ENCODE measurements at places on chromosomes 6 and 20.
A peak's percentile ranks its signal among the peaks of the same experiment; 100 is the strongest.

GRCh38 chr6:5851261-5851757 is 155.4 kb downstream of the NRN1 start:
- DNase-seq = peak; percentile 27

DNA sequence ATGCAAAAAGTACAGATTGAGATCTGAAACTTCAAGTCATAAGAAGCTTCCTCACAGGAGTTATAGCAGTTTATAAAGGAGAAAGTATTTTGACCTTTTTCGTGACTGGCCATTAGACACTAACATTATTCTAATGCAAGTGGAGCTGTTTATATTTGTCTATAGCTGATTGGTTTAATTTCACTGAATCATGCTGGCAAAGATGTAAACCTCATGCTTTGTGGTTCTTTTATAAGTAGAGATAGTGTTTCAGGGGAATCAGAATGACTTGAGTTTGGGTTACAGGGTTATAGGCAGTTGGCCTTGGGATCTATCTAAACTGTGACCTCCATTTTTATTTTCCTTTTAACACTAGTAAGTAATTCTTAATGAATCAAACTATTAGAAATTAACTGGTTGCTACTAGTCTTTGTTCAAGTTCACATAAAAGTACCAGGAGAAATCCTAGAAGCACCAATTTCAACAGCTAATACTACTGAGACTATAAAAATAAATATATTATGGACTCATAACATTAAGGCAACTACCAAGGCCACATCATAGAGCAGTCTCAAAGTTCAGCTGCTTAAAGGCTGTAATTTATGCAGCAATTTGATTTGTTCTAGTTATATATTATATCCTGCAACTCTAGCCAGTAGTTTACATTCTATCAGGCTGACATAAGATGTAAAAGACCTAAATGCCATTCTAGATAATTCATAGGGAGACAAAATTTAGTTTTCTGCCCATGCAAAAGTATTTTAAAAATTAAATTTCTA is 94.0 kb downstream of the RNGTT start:
- DNase-seq = peak; percentile 11

DNA sequence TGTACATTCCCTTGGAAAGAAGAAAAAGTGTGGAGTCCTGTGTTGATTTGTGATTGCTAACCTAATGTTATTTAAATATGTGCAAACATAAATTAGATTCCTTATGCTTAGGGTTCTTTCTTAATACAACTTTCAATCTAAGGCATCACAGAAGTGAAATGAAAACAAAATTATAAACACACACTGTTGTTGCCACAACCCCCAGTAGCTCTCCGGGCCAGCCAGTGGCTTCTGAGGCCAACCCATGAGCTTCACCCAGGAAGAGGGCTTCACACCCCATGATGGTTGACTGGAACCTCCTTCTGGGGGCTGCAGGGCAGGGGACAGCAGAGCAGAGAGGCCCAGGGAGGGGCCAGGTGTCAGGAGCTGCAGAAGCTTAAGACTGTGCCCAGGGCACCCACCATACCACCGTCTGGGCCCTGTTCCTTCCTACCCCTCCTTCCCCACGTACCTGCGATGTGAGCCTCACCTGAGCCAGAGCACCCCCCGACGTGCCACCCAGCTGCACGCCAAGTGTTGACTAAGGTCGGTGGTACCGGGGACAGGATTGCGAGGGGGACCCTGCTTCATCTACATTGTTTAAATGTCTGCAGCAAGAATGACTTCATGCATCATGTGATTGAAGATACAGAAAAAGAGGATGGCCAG is 110.5 kb downstream of the FAM120B start:
- DNase-seq = no peak

DNA sequence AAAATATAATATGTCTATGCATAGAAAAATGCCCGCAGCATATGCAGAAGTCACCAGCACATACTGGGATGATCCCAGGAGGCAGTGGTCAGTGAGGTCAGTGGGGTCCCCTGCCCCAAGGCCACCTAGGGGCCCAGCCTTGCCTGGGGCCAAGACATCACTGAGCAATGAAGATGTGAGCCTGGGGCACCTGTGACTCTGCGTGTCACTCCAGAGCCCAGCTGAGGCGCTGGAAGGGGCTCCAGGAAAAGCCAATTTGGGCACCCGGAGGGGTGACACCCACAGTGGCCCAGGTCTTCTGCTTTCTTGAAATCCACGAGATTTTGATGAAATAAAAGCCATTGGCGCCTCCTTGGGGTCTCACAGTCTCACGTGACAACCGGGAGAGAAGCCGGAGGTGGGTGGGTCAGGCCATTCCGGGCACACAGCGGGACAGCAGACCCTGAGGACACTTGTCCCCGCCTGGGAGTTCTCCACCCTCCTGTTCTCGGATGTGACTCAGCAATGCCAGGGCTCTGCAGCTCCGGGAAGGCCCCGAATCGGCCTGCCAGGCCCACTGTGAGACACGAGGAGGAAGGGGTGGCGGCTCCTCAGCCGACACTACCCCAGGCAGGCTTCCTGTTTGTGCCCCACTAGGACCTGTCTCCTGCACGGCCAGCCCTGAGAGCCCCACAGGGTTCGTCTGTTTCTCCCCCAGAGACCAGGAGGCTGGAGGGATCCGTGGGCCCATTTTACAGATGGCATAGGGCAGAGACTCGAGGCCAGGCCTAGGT is 24.4 kb upstream of the SLCO4A1 start:
- no peak for DNase-seq

GRCh38 chr6:56280126-56280525 is 32.7 kb upstream of the COL21A1 start:
- no peak for DNase-seq

DNA sequence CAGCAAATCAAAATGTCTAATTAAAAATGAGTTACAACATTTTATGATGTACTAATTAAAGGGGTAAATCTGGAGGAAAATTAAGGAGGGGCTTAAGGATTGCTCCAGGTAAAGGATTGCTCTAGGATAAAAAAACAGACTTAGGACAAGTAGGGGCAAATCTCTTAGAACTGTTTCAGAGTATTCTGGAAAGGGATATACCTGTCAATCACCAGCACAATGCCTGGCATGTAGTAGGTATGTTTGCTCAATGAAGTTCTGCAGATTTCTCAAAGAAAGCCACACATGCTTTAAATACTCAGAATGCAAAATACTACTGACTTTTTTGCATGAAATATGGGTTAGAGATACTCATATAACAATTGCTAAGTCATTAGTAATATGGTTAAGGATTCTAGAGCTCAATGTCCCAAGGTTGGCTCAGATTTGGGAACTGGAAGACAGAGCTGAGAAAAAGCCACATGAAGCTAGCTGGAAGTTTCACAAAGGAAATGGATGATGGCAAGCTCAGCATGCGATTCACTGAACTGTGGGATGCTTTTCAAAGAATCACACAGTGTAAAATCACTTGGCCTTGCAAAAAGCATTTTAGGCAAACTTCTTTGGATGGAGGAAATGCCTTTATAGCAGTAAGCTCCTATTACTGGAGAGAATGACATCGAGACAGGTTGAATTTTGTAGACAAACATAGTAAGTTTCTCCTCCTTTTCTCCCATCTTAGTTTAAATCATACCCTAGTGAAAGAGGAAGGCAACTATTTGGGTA is 72.8 kb downstream of the MAP3K5 start:
- peak; percentile 44 for DNase-seq
